ENCODE measurements at places on chromosomes 2 and 18.

DNA sequence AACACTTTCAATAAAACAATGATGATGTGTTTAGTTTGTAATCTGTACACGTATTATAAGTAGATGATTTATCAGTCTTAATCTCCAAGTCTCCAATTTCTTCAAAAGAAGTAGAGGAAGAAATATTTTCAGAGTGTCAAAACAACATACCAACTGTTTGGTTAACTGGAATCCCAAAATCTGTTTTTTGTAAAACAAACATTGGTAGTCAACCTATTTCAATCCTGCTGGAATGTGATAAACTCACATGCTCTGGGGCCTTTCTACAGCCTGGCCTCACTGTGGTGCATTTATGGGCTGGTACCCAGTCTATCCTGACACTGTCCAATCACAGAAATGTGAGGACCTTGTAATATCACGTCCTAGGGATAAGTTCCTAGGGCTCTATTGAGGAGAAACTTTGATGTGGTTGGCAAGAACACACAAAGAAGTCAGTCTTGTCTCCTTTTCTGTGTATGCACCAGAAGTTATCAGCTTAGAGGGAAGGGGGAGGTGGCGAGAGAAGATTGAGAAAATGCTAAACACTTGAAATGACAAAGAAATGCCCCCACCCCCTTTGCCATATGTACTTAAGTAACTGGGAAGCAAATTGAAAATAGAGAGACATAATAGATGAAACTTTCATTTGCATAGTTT lies 47.2 kb downstream of the PRKRA start:
- DNase-seq: no peak

DNA sequence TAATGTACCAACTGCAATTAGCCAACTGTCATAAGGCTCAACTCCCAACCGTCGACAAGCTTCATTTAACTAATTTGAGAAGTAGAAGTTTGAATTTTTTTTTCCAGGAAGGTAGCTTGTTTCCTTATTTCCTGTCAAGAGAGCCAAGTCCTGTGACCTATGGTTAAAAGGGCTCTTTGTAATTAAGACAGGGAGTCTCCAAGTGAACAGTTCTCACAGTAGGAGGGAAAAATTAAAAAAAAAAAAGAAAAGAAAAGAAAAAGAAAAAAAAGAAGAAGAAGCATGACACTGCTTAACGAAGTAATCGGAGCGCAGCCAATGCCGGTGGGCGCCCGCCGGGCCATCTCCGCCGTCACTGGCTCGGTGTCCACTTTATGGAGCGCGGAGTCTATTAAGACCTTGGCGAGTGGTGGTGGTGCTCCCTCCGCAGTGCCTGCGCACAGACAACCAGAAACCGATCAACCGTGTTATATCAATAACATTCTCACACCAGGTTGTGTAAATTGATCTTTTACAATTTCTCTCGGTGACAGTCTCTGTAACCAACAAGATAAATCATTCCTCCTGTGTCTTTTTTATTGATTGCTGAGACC lies 197.2 kb upstream of the POU3F3 start:
- no peak for DNase-seq

DNA sequence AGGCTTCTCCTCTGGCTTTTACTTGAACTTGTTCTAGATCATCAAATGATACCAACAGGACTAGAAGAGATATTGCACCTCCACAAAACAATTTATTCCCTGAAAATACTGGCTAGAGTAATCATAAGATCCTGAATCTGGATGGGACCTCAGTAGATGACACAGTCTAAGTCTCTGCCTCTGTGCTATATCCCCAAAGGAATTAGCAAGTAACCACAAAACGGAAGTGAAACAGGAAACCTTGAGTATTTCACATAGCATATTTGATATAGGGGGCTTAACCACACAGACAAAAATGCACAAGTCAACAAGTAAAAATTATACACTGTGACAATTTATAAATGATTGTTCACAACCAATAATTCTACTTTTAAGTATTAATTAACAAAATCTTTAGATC lies 456.9 kb upstream of the TNP1 start:
- DNase-seq: no peak

- peak; percentile 28 for DNase-seq
These were observed 30.9 kb upstream of the REEP1 start for GRCh38 chr2:86368161-86368824.

GRCh38 chr2:111627256-111627655 lies 256.7 kb downstream of the ANAPC1 start:
- no peak for DNase-seq
